ENCODE measurements at places on chromosomes 5 and 9.

DNA sequence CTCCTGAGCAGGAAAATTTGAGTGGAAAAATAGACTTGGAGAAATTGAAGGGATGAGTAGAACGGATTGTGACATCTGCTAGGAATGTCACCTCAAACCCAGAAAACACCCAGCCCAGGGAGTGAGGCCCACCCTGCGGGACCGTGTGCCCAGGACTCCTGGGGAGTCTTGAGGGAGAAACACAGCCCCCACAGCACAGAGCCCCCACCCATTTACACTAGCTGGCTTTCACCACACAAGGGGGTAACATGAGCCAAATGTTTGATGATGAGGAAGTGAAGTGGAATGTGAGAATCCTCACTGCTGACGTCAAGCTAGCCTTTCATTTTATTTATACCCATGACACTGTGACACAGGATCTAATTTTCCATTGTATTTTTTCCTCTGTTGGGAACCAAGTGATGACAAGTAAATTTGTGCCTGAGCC lies 42.8 kb upstream of the PDE8B start:
- no peak for DNase-seq

DNA sequence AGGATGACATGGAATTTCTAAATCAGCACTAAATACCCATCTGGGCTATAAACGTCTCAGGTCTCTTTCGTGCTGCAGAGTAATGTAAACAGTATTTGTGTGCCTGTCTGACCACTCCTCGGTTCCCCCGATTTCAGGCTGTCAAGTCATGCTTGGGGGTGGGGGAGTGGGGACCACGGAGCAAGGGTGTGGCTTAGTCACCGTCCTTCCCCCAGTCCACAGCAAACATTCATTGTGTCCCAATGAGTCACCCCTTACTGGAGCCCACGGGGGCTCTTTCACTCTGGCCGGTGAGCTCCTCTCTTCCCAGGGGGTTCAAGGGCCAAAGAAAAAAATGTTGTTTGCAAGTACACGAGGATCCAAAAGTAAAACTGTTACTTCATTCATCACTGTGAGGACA lies 72.4 kb upstream of the ICE1 start:
- DNase-seq = no peak

GRCh38 chr5:167244583-167244982 lies 1046.9 kb upstream of the WWC1 start:
- DNase-seq = no peak

DNA sequence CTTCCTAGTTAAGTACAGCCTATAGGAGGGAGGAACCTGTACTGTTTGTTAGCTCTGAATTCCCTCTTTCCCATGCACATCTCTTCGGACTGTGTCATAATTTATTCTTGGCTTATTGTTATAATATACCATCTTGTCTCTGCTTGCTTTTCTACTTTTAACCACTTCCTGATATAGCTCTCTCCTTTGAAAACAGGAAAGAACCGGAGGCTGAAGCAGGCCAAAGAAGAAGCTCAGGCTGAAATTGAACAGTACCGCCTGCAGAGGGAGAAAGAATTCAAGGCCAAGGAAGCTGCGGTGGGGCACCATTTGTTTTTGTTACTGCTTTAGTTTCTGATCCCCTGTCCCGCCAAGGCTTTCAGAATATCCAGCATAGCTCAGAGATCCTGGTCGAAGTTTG lies 4.8 kb downstream of the ATP6V1G1 start:
- DNase-seq = no peak

DNA sequence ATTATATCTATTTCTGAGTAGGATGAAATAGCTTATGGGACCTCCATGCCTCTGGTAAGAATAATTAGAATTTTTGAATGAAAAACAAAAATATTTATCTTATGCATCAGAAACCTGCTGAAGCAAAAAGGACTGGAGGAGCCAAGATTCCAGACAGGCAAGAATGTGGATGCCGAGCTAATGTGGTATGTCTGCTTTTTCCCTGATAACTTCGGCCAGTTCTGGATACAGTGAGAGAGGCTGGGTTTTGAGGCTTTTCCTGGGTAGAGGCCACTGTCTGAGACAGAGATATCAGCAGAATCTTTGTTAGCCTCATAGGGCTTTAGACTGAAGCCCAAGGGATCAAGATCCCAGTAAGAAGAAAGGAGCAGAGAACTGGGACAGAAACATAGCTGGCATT lies 5.2 kb upstream of the CTNND2 start:
- DNase-seq = no peak

DNA sequence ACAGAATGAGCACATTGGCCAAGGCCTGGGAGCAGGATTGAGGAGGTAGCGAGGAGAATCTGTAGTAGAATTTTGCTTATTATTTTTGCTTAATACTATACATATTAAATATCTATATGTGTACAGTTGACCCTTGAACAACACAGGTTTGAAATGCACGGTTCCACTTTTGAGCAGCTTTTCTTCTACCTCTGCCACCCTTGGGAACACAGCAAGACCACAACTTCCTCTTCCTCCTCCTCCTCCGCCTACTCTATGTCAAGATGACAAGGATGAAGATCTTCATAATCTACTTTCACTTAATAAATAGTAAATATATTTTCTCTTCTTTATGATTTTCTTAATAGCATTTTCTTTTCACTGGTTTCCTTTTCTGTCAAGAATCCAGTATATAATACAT lies 541.4 kb downstream of the KCTD16 start:
- DNase-seq = no peak

DNA sequence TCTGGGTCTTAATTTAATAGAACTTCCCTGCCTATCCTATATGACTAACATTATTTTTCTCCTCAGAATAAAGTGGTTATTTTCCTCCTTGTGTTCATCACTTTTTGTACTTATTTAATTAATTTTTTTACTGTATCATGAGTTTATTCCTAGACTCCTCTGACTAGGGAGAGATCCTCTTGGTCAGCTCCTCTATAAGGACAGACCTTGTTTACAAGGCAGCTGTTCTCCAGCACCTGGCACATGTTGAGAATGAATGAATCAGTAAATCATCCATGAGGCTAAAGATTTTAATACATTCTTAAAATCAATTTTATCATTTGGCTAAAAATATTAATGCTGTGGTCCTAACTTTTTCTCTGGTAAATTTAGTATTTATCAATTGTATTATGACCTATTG lies 139.8 kb downstream of the NUDT12 start:
- DNase-seq = no peak

DNA sequence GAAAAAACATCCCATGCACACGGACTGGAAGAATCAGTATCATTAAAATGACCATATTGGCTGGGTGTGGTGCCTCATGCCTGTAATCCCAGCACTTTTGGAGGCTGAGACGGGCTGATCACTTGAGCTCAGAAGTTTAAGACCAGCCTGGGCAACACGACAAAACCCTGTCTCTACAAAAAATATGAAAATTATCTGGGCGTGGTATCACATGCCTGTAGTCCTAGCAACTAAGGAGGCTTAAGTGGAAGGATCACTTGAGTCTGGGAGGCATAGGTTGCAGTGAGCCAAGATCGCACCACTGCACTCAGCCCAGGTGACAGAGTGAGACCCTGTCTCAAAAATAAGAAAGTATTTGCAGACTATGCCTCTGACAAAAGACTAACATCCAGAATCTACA lies 68.4 kb downstream of the TTC39B start:
- no peak for DNase-seq

DNA sequence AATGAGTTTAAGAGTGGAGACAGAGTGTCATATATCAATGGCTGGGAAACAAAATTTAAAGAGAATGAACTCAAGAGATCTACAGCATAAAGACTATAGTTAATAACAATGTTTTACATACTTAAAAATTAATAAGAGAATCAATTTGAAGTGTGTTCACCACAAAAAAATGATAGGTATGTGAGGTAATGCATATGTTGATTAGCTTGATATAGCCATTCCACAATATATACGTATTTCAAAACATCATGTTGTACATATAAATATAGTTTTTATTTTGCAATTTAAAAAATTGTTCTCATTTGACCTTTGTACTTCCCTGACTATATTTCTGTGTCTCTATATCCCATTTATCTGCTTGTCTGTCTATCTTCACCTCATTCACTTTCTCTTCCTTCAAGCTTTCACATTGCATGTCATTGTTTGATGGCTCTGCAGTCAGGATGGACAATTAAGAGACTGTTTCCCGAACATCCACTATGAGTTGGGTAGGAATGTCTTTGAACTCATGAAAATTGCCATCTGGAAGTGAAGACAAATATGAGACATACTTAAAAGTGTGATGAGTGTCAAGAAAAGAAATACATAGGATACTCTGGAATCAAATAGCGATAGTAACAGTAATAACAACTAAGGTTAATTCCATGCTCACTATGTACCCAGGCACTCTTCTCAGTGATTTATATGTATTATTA lies 359.9 kb upstream of the ACTBL2 start:
- no peak for DNase-seq

- no peak for DNase-seq
Observed at GRCh38 chr5:115460472-115460871, 84.1 kb downstream of the FEM1C start.

- DNase-seq = no peak
Observed at GRCh38 chr5:43609752-43610151, 6.8 kb downstream of the NNT start.

DNA sequence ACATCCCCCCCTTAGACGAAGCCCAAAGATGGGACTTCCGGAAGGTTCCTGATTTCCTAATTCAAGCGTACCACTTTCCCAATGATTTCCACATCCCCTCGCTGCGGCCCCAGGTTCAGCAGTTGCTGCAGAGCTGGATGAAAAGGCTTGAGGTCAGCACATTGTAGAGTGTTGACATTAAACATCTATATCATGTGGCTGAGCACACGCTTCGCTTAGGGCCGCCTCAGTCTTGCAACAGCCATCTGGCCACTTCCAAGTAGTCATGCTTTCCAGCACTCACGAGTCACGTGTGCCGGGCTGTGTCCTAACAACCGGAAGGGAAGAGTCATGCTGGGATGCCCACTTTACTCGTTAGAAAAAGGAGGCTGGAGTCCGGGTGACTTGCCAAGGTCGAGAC lies 340.6 kb upstream of the IRX4 start:
- no peak for DNase-seq

DNA sequence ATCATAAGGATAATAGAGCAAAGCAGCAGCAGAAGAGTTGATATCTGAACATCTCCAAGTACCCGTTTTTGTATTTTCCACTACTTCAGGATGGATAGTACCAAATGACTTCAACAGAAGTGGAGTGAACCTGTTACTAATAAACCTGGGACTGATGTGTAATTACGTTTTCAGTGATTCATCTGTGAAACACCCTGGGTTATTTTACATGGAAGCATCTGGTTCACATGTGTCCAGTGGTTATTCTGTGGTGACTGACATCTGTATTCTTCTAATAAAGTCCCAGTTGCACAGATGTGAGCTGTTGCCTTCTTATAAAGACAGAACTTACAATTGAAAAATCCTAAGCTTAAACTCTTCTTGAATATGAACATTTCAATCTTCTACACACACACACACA lies 139.7 kb upstream of the VCAN start:
- DNase-seq = no peak

DNA sequence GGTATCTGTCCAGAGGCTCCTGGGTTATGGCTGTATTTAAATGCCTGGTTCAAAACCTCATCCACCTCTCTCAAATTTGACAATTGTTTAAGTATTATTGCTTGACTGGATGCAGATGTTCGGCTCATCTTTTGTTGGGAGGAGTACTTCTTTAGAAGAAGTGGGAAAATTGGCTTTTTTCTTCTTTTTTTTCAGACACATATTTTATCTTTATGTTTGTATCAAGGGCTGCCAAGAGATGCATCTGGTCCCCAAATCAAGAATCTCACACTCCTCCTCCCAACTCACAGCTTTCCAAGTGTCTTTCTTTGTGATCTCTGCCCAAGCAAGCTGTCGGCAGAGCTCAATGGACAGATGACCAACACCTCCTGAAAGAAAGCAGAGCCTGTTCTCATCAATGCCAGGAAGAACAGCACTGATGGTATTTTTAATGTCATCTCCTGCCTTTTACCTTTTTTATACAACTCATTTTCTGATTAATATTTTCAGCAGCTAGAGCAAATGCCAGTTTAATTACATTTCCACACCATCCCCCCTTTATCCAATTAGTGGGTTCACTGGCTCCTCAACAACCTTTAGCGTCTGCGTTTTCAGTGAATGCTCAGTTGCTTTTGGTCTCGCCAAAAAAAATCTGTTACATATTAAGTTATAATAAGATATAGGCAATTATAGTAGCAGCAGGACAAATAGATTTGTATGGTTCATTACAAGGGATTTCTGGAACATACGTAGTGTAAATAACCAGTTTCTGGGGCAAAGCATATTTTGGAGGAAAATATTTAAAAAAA lies 110.3 kb upstream of the SLIT3 start:
- DNase-seq = no peak

DNA sequence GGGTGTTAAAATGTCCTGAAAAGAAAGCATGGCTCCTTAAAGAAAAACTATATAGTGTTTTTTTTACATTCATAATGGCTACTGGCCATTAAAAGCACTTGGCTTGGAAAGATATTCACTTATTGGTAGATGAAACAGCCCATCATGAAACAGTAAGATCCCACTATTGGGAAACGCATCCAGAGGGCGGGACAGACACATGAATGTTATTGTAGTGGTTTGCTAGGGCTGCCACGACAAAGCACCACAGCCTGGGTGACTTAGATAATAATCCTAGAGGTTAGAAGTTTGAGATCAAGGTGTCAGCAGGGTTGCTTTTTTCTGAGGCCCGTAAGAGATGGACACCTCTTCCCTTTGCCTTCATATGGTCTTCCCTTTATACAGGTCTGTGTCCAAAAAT lies 139.4 kb upstream of the ANKH start:
- no peak for DNase-seq

- no peak for DNase-seq
Observed at GRCh38 chr9:12640016-12640587, 53.1 kb upstream of the TYRP1 start.

DNA sequence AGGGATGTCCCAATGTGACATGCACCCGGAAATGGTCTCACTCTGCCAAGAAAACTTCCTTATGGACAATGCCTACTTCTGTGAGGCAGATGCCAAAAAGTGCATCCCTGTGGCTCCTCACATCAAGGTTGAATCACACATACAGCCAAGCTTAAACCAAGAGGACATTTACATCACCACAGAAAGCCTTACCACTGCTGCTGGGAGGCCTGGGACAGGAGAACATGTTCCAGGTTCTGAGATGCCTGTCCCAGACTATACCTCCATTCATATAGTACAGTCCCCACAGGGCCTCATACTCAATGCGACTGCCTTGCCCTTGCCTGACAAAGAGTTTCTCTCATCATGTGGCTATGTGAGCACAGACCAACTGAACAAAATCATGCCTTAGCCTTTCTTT lies 37.6 kb upstream of the CCDC152 start:
- no peak for DNase-seq

GRCh38 chr5:121737120-121737519 lies 114.6 kb upstream of the FTMT start:
- DNase-seq = no peak

GRCh38 chr5:37214550-37214949 lies 34.6 kb downstream of the CPLANE1 start:
- no peak for DNase-seq
